ENCODE measurements at places on chromosomes 4 and X.

DNA sequence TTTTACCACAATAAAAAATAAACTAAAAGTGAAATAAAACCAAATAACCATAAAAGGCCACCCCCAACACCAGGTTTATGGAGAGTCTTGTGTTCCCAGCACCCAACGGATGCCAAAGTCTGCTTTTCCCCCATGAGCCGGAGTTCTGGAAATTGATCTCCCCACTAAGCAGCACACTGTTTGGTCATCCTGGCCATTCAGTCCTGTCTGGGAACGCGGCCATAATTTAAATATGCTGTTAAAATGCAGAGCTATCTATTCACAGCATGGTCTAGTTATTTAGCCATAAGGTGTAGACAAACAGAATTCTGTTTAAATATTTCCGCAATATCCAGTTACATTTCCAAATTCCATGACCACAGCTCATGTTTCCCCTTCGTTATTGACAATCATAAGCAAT, 129.6 kb upstream of the TBL1X start:
- no peak for DNase-seq

DNA sequence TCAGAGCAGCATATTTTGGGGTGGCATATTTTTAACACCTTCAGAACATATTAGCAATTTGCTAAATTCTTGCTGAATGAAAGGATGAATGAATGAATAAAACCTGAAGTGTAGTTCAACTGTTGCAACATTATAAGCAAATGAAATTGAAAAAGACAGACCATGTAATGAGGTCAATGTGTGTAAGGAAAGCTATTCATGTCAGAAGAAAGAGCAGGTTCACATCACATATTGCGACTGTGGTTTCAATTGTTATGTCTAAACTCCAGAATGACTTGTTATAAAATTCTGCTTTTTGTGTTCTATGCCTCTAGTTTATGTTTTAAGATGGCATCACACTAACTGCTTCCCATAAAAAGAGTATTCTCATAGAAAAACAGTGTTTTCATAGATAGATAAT, 32.9 kb upstream of the DSPP start:
- no peak for DNase-seq

GRCh38 chr4:102723511-102723910, 37.3 kb downstream of the MANBA start:
- DNase-seq, result no peak

- no peak for DNase-seq
Observed at GRCh38 chrX:52341493-52341892, 27.3 kb upstream of the XAGE2 start.

DNA sequence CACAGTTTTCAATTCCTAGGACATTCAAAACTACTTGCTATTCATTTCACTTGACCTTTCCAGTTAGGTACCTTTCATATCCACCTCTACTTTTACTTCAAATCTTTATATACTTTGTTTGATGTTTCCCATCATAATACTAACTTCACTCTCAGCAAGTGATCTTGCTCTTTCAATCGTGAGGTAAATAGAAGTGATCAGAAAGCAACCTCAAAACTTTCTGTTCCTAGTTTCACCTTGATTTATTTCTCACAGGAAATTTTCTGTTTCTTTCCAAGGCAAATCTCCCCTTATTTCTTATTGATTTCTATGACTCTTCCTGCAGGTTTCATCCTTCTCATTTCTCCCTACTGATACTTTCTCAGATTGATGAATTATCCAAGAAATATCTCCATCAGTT, 623.5 kb downstream of the FSTL5 start:
- no peak for DNase-seq

DNA sequence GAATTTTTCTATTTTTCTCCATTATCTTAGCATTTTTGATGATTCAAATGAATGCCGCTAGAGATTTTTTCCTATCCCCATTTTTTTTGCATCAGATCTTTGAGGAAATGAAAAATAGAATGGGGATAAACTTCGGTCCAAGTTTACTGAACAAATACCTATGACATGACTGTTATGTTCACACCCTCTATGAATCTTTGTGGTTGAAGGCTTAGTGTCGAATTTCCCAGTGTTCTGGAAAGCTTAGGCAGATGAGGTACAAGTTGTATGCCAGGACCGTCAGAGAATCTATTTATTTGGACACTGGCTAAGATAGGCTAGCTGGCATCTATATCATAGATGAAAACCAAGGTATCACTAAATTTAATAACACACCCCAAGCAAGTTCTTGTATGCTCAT, 123.4 kb downstream of the SPCS3 start:
- DNase-seq, result no peak

DNA sequence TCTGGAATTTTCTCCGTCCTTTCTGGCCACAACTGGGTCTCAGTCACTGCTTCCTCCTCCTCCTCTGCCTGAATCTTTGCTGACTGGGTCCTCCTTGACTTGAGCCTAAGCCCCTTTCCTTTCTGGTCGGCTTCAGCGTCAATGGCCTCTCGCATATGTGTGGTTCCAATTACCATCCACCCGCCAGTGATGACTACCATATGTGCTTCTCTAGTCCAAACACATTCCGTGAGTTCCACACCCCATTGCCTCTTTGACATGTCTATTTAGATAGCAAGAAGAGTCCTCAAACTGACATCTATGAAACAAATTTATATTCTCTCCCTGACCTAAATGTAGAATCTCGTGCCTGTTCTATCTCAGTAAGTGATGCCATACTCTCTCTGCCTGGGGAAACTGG, 19.8 kb downstream of the MXRA5 start:
- DNase-seq, result no peak

DNA sequence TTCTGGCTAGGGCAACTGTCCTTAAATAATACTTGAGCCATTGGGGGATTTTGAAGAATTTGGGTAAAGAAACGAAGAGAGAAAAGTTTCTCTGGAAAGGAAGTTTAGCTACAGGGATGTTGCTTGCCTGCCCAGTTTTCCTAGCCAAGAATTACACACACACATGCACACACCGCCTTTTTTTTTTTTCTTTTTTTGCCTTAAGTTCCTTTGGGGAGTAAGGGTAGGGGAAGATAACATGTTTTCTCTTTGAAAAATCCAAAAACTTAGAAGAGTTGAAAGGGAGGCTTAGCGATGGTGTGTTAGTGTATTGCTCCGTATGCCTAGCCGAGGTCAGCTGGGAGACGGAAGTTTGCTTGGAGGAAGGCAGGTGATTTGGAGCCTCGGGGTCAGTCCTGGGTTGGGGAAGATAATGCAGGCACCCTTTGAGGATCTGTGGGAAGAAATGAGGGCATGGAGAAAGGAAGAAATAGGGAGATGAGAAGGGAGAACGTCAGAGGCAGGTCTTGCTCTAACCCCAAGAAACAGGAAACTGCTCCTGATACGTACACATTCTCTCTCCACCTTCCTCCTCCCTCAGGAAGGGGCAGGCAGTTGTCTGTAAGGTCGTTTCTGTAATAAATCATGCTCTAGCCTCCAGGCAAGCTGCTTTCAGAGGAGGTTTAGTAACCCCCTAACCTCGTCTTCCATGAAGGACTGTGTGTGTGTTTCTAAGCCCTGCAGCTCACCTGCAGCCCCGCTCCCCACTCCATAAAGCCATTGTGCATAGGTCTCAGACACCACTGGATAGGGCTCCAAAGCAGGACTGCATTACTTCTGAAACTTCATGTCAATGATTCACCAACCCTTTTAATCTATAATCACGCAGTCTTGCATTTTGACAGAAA, 10.5 kb downstream of the KLF3 start:
- no peak for DNase-seq

DNA sequence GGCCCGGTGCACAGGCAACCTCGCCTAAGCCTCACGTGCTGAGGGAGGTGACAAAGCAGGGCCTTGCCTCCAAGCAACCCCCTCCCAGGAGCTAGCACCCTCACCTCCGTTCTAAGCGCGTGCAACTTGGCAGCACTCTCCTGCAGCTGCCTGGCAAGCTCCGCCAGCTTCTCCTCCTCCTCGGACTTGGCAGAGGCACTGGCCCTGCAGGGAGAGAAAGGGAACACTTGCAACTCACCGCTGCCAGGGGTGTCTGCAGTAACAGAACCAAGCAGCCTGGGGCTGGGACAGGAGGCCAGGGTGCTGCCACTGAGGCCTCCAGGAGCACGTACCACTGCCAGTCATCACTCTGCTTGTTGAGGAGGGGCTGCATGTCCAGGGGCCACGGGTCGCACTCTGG, 10.3 kb upstream of the TREX2 start:
- no peak for DNase-seq

GRCh38 chr4:145828802-145829485, 109.7 kb downstream of the ZNF827 start:
- DNase-seq, result no peak

Measured in stimulated activated CD8-positive, alpha-beta memory T cell treated with anti-CD3 and anti-CD28 coated beads, Interleukin-4, amount 100 ng/mL, for 1 hour (primary cell).